Stimulated activated CD4-positive, alpha-beta T cell treated with anti-CD3 and anti-CD28 coated beads, TNF-alpha, amount 100 ng/mL, for 24 hours (primary cell): ENCODE measurements at places on chromosomes 6 and 20.

- no peak for DNase-seq
Observed at GRCh38 chr6:7922596-7922995, 12.0 kb upstream of the TXNDC5 start.

DNA sequence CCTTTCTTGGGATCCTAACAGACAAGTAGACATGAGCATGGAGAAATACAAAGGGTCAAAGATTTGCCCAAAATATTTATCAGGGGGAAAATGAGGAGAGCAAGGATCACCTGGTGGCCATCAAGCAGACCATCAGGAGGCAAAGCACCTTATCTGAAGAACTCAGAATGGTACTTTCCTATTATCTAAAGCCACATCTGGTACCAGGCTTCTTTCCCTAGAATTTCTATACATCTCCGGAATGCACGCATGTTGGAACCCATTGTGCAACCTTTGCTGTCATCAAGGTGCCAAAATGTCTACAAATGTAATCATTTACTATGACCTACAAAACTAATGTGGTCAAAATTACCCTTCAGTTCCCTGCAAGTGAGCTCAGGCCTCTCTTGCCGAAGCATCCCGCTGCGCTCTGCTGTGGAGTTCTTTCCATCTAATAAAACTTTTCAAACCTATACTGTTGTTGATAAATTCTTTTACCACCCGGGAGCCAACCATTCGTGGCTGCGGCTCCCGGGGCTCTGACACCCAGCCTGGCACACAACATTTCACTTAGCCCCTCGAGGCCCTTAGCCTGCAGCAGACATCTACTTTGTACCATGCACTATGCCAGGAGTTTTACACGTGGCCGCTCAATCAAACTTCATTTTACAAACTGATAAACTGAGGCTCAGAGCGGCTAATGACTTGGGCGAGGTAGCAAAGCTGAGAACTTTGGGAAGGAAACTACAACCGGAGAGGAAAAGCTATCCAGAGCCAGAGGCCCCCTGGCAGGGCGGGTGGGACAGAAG, 3.8 kb upstream of the CPXM1 start:
- no peak for DNase-seq

DNA sequence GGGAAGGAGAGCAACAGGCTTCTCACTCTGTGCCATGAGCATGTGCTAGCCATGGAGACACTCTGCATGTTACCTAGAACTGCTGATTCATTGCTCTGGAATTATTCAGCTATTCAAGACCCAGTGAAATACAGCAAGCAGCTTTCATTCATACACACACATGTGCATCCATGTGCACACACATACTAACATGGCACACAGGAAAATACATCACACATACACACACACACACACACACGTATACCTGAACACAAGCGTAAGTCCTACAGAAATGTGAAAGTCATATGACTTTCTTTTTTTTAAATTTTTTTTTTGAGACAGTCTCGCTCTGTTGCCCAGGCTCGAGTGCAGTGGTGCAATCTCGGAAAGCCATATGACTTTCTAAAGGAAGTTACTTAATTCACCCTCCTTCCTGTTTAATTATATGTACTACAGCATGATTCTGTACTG, 108.2 kb upstream of the NFATC2 start:
- no peak for DNase-seq

DNA sequence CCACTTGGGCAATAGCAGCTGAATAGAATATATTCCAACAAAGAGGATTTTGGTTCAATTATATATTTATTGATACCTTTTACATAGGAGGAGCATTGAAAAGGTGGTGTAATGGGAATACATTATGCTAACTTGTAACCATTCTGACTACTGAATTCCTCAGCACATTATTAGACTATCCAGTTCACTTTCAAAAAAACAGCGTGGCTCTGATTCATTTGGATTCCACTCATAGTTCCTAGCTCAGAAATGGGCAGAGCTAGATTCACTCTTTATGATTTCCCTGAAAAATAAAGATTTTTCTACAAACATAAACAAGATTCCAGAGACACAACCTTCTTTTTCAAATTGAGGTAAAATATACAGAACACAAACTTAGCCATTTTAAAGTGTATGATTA, 9.2 kb upstream of the TRERF1 start:
- no peak for DNase-seq

DNA sequence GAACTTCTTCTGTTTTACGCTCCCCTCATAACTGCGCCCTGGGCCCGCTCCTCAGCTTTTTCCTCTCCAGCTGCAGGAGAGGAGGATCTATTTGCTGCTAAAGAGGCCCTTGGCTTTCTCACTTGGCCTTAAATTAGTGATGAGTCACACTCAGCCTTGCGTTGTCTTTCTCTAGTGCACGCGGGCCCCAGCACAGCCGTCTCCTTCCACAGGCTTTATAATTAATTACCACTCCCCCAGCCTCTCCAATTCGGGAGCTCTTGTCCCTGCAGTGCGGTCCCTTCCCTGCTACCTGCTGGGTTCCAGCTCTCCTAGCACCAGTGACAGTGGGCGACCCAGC, 25.2 kb downstream of the PACSIN1 start:
- no peak for DNase-seq

- peak; percentile 2 for DNase-seq
Observed at GRCh38 chr6:21992178-21992967, 304.5 kb downstream of the PRL start.

DNA sequence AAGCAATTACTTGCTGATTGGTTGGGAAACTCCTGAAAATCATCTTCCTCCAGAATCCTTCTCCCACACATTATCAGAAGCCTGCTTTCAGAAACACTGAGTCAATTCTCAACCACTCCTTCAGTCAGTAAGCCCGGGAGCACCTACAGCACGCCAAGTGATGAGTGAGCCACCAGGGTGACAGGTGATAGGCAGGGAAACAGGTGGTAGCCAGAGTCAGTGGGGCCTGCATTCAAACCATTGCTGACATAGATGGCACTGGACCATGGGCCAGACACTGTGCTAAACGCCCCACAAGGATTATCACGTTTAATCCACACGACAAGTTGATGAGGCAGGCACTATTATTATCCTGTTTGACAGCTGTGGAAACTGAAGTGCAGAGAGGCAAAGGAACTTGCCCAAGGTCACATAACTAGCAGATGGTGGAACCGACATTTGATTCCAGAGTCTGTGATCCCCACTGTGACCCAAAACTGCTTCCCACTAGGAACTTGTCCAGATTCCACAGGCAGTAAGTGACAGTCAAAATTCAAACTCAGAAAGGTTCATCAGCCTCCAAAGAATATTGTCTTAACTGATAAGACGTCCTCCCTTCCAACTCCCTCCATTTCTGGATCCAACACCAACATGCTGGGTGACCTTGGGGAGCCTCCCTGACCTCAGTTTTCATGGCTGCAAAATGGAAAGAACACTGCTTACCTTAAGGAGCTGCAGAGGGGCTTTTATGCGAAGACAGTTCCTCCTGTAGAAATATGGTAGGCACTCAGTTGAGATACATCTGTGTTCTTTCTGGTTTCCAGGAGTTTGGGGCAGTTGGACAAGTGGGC, 23.9 kb upstream of the TOP1 start:
- no peak for DNase-seq
